Cardiac muscle cell (in vitro differentiated cells and primary cell): ENCODE measurements at places on chromosomes 5 and 9.

GRCh38 chr5:53691014-53691413 is 130.6 kb downstream of the NDUFS4 start:
- no peak for DNase-seq

DNA sequence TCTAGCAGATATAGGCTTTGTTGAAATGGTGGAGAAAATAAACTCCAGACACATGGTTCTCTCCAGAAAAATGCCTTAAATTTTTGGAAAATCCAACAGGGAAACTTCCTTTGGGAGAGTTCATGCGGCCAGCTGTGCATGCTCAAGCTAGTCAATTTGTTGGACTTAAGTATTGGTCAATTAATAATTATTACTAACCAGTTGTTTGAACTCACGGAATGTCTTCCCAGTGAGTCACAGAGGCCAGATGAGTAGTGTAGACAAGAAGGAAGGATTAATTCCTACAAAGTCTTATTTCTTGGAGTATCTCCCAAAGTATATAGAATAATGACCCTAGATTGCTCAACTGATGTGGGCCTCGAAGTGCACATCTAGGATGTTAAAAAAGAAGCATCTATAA is 103.6 kb downstream of the MACIR start:
- no peak for DNase-seq

GRCh38 chr5:56449071-56449640 is 216.0 kb upstream of the ANKRD55 start:
- no peak for DNase-seq

GRCh38 chr5:4372481-4372880 is 767.6 kb upstream of the ADAMTS16 start:
- DNase-seq: no peak

GRCh38 chr5:53133020-53133419 is 23.5 kb upstream of the MOCS2 start:
- no peak for DNase-seq

GRCh38 chr5:1840741-1841521 is 39.7 kb downstream of the NDUFS6 start:
- peak; percentile 98 for DNase-seq

DNA sequence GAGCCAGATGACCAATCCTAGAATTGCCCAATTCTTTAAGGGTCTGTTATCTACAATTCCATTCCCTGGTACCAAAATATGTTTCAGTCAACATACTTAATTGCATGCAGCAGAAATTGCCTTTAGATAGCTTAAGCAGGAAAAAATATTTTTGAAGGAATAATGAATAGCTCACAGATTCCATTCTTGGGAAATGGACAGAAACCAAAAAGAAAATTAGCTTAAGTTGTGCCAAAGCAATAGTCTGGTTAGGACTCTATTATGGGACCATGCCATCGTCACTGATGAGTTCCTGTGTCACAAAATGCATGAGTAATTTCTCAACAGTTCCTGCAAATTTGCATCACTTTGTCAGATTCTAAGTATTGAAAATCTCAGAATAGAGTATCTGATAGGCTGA is 12.3 kb downstream of the ACTBL2 start:
- peak; percentile 45 for DNase-seq

DNA sequence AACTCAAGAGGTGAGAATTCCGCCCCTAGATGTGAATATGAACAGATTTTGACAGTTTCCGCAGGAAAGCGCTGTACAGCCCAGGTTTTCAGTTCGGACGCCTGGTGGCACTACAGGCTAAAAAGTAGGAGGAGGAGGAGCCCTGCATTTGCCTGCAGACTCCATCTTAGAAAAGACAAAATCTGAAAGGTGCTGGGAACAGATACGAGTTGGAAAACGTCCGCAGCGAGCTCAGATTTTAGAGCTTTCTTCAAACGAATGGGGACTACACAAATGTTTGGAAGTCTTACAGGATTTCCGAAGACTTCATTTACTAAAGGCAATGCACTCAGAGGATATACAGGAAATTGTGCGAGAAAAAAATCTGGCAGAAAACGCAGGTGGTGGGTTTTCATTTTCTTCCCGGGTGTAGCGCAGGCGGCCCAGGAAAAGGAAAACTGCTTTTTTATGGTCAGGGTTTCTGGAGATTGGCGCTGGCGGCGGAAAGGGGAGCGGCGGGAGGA is 9.9 kb upstream of the PCDHB2 start:
- DNase-seq: peak; percentile 41

DNA sequence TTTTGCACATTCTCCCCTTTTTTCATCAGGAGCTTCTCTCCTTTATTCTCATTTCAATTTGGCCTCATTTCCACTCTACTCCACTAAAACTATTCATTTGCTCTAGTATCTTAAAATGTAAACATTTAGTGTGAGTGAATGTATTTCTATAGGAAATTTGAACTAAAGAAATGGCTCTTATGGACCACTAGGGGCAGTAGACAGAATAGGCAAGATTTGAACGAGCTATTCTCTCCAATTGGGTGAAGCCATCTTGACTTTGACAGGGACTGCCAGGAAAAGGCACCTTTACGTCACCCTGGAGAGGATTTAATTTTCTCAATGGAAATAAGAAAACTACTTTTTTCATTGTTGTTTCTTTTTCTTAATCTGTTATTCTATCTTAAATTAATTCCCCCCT is 666.3 kb downstream of the DNAH5 start:
- DNase-seq: no peak

DNA sequence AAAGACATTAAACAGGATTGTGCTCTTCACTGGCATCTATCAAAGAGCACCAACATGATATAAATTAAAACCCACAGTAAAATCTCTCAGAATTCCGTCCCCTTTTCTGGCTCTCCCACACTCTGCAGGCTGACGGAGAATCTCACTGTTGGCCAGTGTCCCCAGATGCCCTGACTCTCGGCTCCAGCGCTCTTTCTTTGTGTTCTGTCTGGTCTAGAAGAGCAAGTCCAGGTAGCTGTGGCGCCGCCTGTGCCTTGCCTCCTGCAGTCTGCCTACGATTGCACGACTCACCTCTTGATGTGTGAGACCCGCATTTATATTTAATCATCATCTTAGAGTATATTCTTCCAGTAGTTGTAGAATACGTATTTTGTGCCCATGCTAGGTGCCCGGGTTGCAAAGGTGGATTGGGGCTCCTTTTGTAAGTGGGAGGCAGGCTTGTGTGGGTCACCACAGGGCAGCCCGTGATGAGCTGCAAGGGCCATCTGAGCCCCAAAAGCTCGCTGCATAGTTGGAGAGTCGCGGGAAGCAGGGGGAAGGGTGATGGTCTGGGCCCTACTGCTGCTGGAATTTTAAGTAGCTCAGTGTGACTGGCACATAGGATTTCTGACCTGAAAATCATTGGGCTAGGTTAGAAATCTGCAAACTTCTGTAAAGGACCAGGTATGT is 55.6 kb downstream of the EHMT1 start:
- DNase-seq: no peak

- no peak for DNase-seq
Measured at GRCh38 chr9:134565316-134565915, 76.2 kb upstream of the COL5A1 start.

DNA sequence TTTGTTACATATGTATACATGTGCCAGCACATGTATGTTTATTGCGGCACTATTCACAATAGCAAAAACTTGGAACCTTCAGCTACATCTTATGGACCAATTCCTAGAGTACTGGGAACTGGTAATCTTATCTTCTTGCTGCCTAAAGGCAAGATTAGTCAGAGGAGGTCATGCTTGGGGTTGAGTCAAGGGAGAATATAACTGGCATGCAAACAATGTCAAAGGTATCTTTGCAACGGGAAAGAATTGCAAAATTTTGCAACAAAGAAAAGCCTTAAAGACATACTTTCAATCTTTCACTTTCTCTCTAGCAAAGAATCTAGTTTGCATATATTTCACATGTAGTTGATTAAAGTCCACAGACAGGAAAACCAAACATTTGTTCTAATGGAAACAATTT is 145.2 kb downstream of the EDIL3 start:
- DNase-seq: no peak

DNA sequence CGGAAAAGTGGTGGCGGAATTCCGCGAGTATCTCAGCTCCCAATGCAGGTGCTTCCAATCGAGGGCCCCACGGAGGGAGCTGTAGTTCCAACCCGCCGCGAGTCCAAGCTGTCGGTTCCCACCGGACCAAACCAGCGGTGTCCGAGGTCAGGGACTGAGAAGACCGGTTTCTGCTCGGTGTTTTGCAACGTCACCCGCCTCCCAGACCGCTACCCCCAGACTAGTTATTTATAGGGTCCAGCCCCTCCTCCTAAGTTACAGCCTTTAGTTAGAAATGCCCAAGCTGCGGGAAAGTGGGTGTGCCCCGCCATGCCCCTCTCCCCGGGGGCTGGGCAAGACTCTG is 677 bp upstream of the MYORG start:
- no peak for DNase-seq

GRCh38 chr5:62942384-62942783 is 363.8 kb downstream of the LRRC70 start:
- no peak for DNase-seq

DNA sequence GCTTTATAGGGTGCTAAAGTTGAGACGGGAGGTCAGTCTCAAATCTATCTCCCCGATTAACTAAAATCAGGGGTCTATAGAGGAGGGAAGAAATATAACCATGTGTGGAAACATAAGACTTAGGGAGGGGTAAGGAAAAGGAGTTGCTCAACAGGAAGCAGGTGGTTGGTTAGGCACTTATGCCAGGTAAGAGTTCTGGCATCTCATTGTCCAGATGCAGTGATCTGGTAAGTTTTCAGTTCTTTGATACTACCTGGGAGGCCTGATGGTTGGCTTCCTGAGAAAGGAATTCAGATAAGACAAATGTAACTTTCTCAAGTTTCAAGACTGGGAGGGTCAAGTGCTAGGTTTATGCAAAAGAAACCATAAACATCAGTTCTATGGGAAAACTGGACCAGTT is 47.7 kb downstream of the CERT1 start:
- no peak for DNase-seq

DNA sequence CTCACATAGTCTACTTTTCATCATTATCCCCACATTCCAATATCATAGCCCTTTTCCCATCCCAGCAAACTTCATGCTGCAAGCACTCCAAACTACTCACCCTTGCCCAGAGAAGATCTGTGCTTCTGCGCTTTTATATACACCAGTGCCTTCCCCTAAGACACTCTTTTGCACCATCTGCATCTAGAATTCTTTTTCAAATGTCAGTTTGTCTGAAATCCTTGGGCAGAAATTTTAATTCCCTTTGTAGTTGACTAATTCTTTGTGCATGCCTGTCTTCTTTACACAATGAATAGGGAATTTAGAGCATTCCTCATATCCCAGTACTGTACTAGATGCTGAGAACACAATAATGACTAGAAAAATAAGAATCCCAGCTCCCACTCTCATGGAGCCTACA is 298.9 kb downstream of the KCNN2 start:
- no peak for DNase-seq

DNA sequence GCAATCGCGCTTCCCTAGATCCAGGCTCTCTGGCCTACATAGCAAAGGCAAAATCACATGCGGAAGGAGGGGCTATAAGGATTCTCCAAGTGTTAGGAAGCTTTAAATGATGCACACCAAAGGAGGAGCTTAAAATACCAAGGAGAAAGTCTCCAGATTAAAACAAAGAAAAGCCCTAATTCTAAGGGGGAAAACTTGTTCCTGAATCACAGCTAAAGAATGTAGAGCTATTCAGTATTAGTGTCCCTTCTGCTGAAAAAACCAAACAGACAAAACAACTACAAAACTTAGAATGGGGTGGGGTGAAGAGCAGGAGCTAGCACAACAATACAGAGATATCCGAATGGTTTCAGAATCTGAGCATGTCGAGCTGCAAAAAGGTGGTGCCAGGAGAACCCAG is 213.7 kb downstream of the DCP2 start:
- peak; percentile 22 for DNase-seq

DNA sequence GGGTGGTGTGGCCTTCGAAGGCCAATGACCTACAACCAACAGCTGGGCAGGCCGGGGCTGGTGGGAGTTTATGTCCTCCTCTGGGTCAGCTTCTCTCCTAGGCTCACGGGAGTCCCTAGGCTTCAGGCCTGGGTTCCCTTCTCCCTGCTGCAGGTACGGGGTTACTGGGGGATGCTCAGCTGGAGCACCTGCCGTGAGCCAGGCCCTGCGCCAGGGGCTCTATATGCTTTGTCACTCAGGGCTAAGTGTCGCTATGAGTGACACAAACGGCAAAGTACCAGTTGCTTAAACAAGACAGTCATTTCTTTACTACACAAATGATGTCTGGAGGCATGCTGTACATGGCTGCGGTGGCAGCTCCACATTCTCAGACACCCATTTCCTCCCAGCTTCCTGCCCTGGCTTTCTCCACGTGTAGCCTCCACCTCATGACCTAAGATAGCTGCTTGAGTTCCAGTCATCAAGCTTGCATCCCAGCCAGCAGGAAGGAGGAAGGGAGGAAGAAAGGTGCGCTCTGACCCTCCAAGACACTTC is 22.5 kb upstream of the NINJ1 start:
- DNase-seq: no peak

GRCh38 chr5:132259069-132259851 is 1.8 kb downstream of the PDLIM4 start:
- peak; percentile 94 for DNase-seq

DNA sequence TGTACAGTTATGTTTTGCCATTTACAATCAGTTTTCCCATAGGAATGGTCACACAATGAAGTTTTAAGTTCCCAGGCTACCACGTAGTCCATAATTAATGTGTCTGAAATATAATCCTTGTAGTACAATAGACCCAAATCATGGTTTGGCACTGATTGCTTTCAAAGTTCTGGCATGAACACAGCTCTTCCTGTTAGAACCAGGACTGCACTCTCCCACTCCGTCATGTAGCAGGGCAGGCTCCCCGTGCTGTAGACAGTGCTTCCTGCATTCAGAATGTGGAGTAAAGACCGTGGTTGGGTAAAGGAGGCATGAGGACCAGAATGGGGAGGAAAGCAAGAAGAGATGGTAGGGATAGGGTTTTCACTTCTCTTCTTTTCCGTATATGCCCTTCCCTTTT is 4.0 kb downstream of the SEC61B start:
- no peak for DNase-seq

DNA sequence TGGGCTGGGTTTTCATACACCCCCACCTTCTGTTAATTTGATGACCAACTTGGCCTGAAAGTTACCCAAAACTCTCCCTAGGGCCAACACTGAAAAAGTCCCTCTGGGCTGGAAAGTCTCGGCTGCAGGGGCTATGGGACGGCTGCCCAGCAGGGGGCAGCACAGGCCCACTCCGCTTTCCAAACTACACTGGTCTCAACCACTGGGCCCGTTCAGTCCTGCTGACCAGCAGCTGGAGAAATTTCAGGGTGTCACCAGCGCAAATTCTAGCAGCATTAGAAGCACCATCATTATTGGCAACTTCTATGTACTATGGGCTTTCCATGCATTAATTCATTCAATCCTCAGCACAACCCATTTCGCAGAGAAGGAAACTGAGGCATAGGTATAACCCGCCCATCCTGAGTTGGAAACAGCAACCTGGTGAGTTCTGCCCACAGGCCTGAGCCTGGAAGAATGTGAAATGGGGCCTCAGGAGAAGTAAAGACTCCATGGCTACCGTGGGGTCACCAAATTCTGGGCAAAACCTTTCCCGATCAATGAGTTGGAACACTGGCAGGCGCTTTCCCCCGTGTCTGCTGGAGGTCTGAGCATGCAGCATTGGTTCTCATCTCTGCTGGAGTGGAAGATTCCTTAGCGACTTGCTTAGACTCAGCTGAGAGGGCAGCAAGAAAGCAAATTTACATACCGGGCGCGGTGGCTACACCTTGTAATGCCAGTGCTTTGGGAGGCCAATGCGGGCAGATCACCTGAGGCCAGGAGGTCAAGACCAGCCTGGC is 9.7 kb downstream of the ORM2 start:
- DNase-seq: peak; percentile 70

GRCh38 chr5:65721050-65721719 is 724 bp downstream of the SGTB start:
- peak; percentile 77 for DNase-seq

- no peak for DNase-seq
Measured at GRCh38 chr5:180006141-180006540, 65.4 kb downstream of the RNF130 start.

GRCh38 chr9:110048976-110049698 is 158.8 kb downstream of the C9orf152 start:
- peak; percentile 65 for DNase-seq
